ENCODE measurements at places on chromosomes 1 and 21.

- DNase-seq: no peak
Observed at GRCh38 chr21:34031835-34032370, 41.5 kb upstream of the MRPS6 start.

DNA sequence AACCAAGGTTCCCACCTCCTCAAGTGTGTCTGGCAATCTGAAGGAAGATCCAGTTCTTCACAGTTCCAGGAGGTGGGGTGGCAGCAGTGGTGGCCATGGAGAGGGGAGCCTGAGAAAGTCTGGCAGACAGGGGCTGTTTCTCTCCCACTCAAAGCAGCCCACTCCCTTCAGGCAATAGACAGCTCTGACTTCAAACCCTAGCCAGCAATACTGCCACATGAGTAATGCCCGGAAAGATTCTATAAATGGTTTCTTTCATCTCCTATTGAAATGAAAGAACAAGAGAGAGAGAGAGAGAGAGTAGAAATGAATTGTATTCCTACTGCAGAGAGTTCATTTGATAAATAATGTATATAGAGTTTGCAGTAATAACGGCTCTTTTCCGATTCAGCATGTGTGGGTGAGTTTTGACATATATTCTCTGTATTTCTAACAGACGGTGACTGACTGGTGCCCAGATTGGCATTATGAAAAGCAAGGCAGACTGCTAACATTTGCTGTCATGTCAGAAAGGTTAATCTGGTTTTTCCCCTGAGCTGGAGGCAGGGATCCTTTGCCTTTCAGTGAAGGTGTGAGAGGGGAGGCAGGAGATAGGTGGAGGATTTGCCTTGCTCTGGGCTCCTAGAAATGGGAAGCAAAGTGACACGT, 267.1 kb upstream of the KIAA0040 start:
- DNase-seq: no peak

- DNase-seq: no peak
Observed at GRCh38 chr1:20574686-20575540, 14.0 kb upstream of the CDA start.

DNA sequence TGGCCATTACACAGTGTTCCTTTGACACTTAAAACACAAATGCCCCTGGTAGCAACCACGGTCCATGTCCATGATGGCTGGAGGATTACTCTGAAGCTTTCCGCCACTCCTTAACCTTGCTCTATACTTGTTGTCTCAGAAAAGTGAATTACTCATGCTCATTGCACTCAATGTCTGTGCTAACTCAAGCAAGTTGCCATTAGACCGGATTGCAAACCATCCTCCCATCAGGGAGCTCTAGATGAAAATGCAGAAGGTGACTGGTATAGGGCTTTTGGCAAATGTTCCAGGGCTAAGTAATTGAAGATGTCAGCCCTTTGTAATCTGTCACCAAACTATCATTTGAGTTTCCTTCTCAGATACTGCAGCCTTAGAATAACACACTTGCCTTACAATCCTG, 1288.3 kb upstream of the B3GALT2 start:
- DNase-seq: no peak

DNA sequence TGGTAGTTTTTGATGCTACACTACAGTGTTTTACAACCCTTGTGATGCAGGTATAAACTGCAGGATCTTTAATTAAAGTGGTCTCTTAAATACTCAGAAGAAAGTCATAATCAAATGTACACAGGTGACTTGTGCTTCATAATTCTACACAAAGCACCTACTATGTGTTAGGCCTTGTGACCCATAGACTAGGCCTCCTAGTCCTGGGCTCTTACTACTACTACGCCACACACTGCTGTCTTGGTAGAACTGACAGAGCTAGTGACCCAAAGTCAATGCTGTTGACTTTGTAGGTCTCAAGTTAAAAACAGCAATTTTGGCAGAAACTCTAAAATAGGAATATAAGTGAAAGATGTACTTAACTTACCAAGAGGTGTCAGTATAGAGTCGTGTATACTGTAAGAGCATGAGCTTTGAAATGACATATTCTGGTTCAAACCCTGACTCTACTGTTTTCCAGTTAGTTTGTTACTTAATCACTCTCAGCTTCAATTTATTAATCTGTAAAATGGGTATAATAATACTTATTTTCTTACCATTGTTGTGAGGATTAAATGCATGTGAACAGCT, 48.6 kb upstream of the LMO4 start:
- no peak for DNase-seq

DNA sequence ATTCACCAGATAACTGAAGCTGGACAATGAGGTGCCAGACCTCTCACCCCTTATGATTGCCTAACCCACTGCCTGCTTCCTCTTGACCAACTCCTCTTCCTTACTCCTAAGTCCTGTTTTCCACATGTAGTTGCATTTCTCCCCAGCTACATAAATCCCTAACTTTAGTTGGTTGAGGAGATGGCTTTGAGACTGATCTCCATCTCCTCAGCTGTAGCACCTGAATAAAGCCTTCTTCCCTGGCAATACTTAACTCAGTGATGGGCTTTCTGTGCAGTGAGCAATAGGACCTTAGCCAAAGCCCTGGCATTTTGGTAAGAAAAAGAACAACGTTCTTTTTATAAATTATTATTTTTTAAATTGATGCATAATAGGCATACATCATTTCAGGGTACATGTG, 691.1 kb downstream of the MATN1 start:
- DNase-seq: no peak

- peak; percentile 71 for DNase-seq
Observed at GRCh38 chr1:37482796-37483744, 8.7 kb downstream of the ZC3H12A start.

DNA sequence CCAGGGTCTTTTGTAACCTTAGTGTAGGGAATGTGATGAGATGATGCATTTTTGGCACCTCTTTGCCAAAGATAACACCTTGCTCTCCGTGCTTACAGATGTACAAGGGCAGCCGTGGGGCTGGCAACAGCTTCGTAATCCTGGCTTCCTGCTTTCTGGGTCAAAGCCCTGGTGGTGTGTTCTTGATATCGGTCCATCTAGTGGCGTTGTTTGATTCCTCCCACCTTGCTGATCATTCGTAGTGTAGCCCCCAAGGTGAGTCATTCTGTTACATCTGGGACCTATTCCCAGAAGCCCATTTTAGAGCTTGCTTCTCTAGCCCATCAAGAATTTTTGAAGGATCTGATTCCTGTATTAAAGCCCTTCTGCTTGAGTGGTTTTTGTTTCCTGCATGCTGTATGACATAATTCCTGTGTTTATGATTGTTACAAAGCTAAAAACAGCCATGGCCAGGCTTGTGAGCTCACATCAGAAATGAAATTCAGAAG, 7.0 kb upstream of the CCT8 start:
- DNase-seq: no peak

DNA sequence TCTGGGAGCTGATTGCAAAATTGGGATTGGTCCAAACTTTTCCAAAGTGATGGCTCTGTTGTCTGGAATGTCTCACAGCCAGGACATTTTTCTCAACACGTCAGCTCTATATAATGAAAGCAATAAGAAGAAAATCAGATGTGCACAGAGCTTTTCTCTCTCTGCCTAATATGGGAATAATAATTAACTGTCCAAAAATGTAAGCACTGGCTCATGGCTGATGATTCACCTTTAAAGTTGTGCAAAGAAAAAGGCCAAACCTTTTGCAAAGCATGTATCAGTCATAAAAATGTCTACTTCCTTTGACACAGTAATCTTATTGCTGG, 30.4 kb downstream of the ZNF281 start:
- DNase-seq: no peak
